ENCODE measurements at places on chromosomes 12 and 14. TPM values are rescaled to one million over a fixed set of nuclear protein-coding genes. Genes with fewer than 3 reads are reported as not detected.

The BDKRB1 gene
- 0.05 TPM for total RNA-seq

The RNASE3 gene
- total RNA-seq = 26.7 TPM

The CISTR gene
- not detected for total RNA-seq

The HOXC12 gene
- 0.05 TPM for total RNA-seq

The SLC22A17 gene
- total RNA-seq = 1.2 TPM

The LALBA gene
- 0.14 TPM for total RNA-seq

- no peak for DNase-seq
These were observed 5.7 kb downstream of the MTRFR start for GRCh38 chr12:123238961-123239360.

GRCh38 chr12:58211211-58211610, 269.8 kb downstream of the ATP23 start:
- no peak for DNase-seq

GRCh38 chr12:84694116-84694515, 218.5 kb downstream of the SLC6A15 start:
- DNase-seq = no peak

- no peak for DNase-seq
These were observed 19.1 kb downstream of the SLC2A3 start for GRCh38 chr12:7916936-7917335.

GRCh38 chr14:68247676-68248268, 428.2 kb downstream of the RAD51B start:
- no peak for DNase-seq

DNA sequence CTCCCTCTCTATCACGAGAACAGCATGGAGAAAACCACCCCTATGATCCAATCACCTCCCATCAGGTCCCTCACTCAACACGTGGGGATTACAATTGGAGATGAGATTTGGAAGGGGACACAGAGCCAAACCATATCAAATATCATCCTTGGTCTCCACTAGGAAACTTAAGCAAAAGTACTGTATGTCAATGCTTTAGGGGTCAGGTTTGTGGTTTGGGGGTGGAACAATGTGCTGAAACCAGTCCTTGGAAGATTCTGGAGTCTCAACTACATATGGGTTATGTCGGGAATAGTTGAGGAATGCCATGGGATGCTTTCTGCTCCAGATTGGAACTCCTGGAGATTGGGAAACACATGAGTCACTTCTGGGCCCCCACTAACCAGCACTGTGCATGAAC, 48.3 kb upstream of the CCDC63 start:
- no peak for DNase-seq
